Stimulated activated CD4-positive, alpha-beta T cell treated with anti-CD3 and anti-CD28 coated beads, Interleukin-15, amount 100 ng/mL, for 1 hour (primary cell): ENCODE measurements at places on chromosomes 12 and 14.

- DNase-seq, result no peak
Measured at GRCh38 chr12:65765436-65765813, 58.9 kb upstream of the HMGA2 start.

GRCh38 chr14:73025544-73025943 is 1.4 kb downstream of the ZFYVE1 start:
- DNase-seq, result no peak

GRCh38 chr12:94717656-94718055 is 67.3 kb upstream of the TMCC3 start:
- DNase-seq, result no peak

DNA sequence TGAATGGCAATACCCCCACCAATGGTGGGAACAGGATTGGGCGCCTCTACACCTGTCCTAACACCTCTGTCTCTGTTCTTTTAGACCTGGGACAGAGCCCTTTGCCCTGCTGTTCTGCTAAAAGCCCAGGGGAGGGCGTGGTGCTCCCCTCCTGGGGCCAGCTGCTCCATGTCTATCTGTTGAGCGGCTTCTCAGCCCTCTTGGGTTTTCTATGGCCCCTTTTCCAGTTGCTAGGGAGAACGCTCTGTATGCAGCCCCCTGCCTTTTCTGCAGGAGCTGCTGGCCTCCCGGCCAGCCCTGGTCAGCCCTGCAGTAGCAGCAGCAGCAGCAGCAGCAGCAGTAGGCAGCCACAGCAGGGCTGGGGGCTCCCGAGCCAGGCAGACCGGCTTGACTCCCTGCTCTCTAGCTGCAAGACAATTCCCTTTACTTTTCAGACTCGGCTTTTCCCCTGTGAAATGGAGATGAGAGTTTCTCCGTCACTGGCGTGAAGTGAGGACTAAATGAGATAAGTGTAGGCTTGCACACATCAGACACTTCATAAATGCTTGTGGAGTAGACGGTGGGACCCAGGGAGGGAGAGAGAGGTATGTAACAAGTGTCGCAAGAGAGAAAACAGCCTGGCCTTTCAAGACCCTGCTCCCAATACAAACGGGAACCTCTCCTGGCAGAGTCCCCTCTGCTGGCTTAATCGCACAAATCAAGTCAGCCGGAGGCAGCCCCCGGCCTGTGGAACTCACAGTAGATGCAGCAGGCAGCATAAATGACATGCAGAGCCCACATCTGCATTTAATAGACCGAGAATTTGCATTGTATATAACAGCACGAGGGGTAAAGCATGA is 1.0 kb downstream of the RTL1 start:
- DNase-seq, result no peak

GRCh38 chr12:79929065-79929464 is 5.8 kb downstream of the PPP1R12A start:
- no peak for DNase-seq

- no peak for DNase-seq
Measured at GRCh38 chr12:132514838-132515237, 24.9 kb downstream of the FBRSL1 start.

DNA sequence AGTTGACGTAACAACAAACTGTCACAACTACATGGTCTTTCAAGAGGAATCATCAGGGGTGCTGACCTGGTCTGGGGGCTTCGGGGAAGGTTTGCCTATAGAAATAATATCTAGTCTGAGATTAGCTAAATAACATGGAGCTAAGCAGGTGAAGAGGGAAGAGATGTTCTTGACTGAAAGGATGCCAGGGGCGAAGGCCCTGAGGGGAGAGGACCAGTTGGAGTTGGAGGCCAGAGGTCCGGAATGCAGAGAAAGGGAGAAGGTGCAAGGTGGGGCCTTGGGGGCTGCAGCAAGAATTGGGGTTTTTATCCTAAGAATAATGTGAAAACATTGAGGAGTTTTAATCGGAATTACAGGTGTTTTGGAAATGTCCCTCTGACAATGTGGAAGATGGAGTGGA is 68.5 kb upstream of the RIC8B start:
- DNase-seq, result no peak

- DNase-seq, result no peak
Measured at GRCh38 chr12:124928095-124928911, 13.9 kb upstream of the UBC start.

DNA sequence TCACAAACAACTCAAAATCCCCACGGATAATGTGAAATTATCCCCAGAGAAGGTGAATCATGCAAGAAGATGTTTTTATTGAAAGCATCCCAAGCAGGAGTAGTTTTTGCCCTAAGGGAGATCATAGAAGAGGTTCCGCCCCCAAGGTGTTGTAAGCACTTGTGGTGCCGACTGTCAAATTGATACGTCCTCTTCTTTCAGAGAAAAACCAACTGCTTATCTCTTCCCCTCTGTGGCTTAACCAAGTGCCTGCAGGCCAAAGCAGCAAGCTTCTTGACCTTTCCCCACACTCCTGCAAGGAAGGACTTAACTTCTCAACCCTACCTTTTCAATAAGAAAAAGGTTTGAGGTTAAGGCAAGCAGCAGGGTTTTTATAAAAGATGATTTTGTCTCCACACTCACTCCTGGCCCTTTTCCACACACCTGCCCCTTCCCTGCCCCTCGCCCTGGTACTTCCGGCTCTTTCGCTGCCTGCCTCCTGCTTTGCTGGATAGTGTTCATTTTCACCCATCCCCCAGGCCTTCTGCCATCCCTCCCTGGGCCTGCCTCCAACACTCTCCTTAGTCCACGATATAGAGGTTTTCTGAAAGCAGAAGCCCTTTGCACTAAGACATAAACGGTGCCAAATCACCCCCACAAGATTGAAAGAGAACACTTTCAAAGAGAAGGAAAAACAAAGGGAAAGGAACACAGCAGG is 114.5 kb downstream of the EGLN3 start:
- no peak for DNase-seq

GRCh38 chr12:31740628-31741027 is 11.8 kb upstream of the AMN1 start:
- DNase-seq, result no peak

GRCh38 chr14:50658203-50658602 is 9.9 kb downstream of the SAV1 start:
- no peak for DNase-seq

GRCh38 chr12:105841840-105842239 is 296.9 kb downstream of the NUAK1 start:
- DNase-seq, result no peak

DNA sequence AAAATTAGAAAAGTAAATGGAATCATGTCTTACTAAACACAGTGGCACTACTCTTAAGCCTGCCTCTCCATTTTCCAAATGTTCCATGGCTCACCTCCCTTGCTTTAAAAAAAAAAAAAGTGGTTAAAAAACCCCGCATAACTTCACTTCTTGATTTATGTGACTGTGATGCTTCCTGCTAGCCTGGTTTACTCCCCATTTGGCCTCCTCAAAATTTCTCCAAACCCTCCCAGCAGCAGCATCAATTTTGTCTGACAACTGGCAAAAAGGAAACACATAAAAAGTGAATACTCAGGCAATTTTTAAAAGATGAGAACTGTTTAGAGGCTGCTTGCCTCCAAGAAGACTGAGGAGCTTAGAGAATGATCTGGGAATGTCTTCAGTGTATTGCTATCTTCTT is 17.8 kb upstream of the EGLN3 start:
- no peak for DNase-seq

- no peak for DNase-seq
Measured at GRCh38 chr12:23813206-23813605, 136.3 kb downstream of the SOX5 start.

DNA sequence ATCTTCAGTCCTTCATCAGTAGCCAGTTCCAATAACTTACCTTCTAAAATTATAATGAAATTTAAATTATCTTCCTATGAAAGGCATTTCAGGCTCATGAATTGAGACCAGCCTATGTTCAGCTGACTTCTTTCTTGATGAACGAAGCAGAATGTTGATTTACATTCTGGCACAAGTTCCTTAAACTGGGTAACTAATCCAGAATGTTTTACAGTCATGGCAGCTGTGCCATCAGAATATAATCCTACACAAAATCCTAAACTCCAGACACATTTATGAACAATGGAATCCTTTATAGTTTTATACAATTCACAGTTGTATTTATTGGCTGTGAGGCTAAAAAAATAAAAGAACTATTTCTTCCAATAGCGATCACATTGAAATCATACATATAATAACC is 97.3 kb upstream of the CPM start:
- no peak for DNase-seq

DNA sequence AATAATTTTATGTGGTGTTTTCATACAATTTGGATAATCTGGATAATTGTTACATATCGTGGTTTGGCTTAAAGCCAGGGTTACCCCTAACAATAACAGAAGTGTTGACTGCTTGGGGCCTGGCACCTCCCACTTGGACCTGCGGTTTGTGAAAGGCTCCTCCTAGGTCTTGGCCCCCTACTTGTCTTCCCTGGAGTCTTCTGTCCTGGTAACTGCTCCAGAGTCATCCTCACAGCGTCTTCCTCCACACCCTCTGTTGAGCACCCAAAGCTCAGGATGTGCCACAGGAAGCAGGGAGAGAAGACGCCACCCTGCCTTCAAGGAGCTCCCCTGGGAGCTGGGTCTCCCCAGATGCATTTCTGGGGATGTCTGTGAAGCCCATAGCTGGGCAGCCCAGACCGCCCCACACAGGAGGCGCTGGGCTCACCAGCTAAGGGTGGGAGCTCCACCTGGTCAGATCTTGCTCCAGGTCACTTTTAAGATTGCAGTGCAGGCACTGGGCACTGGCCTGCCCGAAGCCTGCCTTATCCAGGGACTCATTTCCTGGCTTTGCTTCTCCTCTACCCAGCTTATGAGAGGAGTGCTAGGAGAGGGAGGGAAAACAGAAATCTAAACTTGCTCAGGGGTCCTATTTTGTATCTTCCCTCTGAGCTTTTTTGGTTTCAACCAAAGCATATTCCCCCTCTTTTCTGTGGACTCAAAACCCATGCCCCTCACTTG is 98.2 kb downstream of the ZFP36L1 start:
- DNase-seq, result no peak

DNA sequence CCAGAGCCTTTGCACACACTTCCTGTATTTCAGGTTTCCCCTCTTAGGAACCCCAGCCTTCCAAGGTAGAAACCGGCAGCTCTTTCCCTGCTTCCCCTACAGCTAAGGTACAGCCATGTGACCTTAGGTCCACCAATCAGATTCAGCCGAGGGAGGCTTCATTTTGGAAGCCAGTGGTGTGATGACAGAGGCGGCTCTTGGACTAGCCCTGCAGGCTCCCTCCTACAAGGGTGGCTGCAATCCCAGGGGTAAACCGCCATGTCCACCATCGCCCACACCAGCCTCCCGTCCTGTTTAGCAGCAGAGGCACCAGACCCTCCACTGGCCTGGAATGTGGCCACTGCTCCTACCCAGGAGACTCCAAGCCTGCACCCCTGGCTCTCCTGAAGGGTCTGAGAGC is 65.6 kb downstream of the SERPINA3 start:
- DNase-seq, result no peak

DNA sequence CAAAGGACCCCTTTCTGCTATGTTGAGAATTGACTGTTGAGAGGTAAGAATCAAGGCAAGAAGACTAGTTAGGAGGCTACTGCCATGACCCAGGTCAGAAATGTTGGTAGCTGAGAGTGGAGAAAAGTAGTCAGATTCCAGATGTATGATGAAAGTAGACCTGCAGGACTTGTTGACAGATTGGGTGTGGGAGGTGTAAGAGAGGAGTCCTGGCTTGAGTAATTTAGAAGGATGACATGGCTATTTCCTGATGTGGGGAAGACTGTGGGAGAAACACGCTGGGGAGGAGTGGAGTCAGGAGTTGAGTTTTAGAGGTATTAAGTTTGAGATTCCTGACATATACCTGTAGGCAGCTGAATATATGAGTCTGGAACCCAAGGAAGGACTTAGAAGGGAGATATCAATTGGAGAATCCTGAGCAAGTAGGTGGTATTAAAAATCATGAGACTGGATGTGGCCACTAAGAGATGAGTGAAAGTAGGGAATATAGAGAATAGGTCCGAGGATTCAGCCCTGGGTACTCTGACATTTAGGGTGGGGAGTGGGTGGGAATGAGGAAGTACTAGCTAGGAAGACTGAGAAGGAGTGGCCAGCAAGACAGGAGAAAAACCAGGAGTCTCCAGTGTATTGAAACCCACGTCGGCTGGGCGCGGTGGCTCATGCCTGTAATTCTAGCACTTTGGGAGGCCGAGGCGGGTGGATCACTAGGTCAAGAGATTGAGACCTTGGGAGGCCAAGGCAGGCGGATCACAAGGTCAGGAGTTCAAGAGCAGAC is 12.6 kb upstream of the DDX47 start:
- DNase-seq, result no peak

DNA sequence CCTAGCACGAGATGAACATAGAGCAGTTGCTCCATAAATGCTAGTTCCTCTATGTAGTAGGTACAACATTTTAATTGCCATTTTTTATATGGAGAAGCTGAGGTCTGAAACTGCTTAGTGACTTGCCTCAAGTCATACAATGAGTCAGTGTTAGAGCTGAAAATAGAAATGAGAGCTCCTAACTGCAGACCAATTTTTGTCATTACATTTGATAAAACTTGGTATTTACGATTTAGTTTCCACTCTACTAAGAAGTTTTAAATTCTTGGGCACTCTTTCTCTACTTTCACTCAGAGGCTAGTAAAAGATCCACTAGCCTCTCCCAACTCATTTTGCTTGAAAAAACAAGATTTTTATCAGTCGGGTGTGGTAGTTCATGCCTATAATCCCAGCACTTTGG is 8.1 kb upstream of the TMED10 start:
- DNase-seq, result no peak

DNA sequence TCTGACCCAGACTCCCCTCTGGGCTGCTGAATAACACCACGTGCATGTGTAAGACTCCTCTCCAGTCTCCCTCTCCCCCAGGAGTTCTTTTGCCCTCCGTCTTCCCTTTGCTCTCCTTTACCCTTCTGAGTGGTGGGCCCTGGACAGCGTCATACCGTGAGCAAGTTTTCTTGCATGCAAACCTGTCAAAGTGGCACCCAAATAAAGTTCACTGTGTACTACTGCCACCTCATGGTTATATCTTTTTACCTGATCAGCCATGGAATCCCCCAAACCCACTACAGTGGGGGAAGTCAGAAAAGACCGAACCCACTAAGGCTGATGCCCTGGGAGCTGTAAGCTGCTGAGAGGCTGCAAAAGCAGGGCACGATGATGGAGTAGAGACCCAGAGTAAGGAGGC is 131.1 kb upstream of the VRK1 start:
- DNase-seq, result no peak

DNA sequence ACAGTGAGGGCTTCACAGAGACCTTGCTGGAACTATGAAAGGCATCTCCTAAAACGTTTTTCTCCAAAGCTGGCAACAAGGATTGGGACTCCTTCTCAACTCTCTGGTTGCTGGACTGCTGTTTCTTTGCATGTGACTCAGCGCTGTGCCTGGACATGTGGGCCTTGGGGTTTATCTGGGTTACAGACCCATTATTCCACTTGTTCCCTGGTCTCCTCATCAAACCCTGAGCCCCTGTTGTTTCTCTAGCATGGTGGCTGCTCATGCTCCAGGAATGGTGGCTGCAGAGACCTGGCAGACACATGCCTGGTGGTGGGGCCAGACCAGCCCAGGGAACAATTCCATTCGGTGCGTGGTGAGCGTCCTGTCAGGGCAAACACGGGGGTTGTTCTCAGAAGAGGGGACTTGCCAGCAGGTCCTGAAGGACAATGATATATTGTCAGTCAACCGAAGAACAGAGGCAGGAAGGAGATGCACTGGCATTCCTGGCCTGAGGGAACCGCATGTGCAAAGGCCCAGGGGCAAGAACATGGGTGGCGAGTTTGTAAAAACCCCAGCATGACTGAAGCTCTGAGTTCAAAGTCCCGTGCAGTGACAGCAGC is 320.1 kb upstream of the RTL1 start:
- no peak for DNase-seq

GRCh38 chr12:101074940-101075680 is 134.9 kb downstream of the SLC5A8 start:
- no peak for DNase-seq

- DNase-seq, result no peak
Measured at GRCh38 chr14:103496776-103497175, 25.9 kb downstream of the CKB start.
